ENCODE measurements at places on chromosomes 1 and 21. TPM values are rescaled to one million over a fixed set of nuclear protein-coding genes. Genes with fewer than 3 reads are reported as not detected.

DNA sequence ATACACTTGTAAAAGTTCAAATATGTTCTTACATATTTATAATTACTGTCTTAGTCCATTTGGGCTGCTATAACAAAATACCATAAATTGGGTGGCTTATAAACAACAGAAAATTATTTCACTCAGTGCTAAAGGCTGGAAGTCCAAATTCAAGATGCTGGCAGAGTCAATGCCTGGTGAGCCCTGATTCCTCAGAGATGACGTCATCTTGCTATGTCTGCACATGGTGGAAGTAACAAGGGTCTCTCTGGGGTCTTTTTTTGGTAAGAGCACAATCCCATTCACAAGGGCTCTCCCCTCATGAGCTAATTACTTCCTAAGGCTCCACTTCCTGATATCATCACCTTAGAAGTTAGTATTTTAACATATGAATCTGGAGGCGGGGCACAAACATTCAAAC is 108.0 kb upstream of the DUSP10 start:
- no peak for DNase-seq

DNA sequence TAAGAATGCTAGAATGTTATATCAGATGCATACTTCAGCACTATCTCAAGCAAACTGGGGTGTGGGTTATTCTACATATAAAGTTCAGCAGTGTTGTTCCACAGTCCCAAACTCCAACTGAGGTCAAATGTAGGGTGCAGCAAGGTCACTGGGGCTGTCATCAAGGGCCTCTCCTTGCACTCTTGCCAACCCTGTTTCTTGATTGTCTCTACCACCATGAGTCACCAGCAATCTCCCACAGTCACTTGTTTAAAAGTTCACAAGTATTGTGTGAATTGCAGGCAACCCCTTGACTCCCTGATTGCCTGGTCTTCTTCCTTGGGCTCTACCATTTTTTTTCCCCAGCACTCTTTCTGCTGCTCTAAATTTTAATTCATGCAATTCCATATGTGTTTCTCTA is 10.6 kb downstream of the METTL18 start:
- DNase-seq: no peak

DNA sequence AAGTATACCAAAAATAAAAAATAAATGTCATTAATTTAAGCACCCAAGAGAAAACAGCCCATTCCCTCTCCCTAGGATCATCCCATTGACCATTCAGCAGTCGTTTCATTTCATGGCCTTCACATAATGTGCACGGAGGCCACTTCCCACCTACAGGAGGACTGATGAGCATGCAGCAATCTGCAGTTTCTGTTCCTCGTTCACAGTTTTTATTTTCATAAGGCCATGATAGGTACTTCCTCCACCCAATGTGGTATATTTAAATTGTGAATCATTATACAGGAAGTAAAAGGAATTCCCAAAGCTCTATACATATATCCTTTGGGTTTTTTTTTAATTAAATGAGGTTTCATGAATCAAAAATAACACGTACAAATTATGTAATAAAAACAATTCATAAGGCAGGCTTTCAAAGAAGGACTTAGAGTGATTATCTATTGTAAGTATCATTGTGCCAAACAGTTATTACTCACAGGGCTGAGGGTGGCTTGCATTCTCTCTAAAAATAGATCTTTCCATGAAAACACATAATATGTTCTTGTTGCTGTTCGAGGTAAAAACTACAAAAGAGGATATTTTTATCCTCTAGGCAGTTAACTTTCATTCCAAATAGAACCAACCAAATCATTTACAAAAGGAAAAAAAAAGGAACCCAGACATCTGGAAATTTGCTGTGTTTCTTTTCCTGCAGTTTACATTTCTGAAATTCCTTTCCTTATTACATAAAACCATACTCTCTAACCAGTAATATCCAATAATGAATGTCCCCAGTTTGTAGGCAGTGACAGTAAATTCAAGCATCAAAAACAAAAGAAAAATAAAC is 27.5 kb upstream of the SLC44A3 start:
- DNase-seq: peak; percentile 95

CCDC30 gene
- 0.19 TPM for polyA plus RNA-seq

DNA sequence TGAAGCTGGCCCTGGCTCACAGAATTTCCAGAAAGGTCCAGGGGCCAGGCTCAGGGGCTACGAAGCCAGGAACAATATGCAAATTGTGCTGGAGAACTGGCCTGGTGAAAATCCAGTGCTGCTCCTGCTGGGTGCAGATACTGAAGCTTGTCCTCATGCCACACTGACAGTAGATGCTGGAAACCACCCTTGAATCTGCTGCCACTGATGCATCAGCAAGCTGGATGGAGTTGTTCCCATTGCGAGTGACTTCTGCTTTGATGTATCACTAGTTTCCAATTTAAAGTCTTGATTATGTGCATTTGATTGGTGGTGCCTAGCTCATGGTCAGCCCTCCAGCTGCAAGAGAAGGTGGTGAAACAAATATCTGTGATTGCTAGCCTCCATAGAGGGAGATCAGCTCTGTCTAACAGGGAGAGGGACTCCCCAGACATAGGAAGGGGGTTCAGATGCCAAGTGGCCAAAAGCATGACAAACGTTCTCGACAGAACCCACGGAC is 11.0 kb upstream of the KIAA0040 start:
- no peak for DNase-seq

GRCh38 chr1:183612407-183612806 is 22.1 kb upstream of the NCF2 start:
- no peak for DNase-seq

ANGPTL3 gene
- not detected for polyA plus RNA-seq

DNA sequence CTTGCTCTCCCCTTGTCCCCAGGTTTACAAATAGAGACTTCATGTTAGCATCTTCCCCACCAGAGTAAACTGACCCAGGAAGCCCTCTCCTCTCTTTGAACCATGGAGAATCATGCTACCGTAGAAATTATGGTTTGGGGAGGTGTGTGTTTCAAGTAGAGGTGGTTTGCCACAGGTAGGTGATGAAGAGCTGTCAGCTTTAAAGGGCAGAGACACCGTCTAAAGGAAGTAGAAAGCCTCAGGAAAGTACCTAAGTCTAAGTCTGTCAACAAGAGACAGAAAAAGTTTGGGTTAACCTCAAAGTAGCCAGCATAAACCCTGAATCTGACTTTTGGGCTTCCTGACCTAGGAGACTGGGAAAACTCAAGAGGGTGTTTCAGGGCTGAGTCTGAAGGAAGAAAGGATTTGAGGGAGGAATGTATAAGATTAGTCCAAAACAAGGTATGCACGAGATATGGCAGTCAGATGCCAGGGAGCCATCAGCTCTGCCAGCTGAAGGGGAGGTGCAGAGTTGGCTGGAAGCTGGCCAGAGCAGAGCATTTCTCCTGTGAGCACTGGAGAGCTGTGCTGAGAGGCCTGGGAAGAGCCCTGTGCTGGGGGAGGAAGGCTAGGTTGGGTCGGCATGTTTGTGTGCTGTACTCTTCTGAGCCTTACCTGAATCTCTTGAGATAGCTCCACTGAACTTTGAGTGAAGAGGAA is 14.3 kb downstream of the ADAMTSL4 start:
- DNase-seq: peak; percentile 26

PRAMEF10 gene
- not detected for polyA plus RNA-seq
